Esophagus squamous epithelium (tissue), 5 donors: ENCODE measurements at places on chromosomes 6 and 20.

GRCh38 chr6:30071081-30071818 lies 4.3 kb downstream of the PPP1R11 start:
- no peak for DNase-seq

- DNase-seq = no peak
Observed at GRCh38 chr6:124987291-124987690, 25.1 kb downstream of the RNF217 start.

GRCh38 chr6:78836598-78836997 lies 30.8 kb upstream of the IRAK1BP1 start:
- DNase-seq = no peak

DNA sequence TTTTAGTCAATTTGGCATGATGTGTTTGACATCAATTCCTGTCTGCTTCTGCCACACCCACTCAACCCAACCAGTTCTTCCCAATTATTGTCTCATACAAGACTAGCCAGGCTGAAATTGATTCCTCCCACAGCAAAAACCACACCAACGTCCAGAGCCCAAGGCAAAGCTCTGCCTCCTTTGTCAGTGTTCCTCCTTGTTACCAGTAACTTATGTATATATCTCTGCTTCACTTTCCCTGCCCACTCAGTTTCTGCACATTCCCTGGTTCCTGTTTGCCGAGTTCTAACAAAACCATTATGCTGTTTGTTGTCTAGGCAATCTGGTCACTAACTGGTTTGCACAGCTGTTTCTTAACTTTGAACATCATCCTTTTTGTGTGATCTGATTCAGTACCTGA lies 547.9 kb upstream of the PTCHD4 start:
- DNase-seq = no peak

DNA sequence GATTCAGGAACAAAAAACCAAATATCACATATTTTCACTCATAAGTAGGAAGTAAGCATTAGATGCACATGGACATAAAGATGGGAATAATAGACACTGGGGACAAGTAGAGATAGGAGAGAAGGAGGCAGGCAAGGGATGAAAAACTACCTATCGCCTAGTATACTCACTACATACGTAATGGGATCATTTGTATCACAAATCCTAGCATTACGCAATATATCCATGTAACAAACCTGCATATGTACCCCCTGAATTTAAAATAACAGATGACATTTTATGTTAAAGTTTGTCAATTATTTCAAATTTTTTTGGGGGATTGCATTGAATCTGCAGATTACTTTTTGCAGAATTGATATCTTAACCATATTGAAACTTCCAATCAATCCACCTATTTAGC lies 660.5 kb upstream of the MAN1A1 start:
- DNase-seq = no peak

DNA sequence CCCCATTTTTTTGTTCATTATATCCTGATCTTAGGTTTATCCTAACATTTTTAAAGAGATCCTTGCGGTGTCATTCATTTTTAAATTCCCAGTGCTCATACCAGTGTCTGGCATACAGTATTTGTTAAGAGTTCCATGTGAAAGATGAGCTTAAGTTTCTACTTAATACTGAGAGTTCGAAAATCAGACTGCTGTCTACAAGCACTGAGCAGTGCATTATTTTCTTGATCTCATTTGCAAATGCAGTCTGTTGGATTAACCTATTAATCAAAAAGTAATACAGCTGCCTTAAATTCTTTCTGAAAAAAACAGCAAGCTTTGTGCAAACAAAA lies 663 bp downstream of the COQ3 start:
- no peak for DNase-seq

DNA sequence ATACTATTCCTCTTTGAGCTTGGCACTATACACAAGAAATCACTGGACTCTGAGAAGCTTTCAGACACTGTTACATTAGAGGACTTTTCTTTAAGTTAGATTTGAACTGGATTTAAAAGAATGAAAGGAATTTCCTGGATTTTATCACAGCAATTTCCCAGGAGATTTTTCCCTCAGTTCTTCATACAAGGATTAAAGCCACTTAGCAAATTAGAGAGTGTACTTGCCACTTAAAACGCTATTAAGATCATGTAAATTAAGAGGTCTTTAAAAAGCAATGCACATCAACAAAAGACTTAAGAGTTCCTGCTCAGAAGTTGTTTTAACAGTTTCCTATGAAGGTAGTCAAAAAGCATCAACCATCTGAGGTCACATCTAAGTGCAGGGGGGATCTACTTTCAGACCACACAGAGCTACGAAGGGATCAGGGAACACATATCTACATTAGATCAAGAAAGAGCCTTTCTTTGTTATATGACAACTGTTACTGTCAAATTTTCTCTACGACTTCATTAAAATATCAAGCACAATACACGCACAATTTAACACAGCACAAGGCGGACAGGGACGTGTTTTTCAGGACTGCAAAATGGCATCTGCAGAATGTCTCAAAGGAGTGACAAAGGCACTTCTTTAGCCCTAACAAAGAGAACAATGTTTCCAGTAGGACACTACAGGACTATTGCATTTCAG lies 65.8 kb downstream of the EPB41L2 start:
- no peak for DNase-seq

GRCh38 chr6:44785130-44785529 lies 397.6 kb downstream of the CDC5L start:
- DNase-seq = no peak

GRCh38 chr20:50163570-50164317 lies 10.2 kb upstream of the PEDS1 start:
- DNase-seq = no peak

- no peak for DNase-seq
Observed at GRCh38 chr20:31675828-31676608, 38.3 kb downstream of the COX4I2 start.
